Stimulated activated CD8-positive, alpha-beta memory T cell treated with anti-CD3 and anti-CD28 coated beads, Interleukin-15, amount 100 ng/mL, for 24 hours (primary cell): ENCODE measurements at places on chromosomes 7 and 10.

DNA sequence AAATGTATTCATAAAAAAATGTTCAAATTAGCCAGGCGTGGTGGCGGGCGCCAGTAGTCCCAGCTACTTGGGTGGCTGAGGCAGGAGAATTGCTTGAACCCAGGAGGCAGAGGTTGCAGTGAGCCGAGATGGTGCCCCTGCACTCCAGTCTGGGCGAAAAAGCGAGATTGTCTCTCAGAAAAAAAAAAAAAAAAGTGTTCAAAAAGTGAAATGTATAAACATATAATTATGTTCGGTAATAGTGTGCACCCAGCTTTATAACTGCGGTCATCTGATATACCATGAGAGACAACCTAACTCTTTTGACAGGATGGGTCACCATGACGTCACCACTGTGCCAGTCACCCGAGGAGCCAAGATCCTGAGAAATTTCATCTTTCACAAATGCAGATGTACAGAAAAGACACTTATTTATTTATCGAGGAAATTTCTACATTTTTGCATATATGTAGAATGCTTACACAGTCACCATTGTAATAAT is 594 bp upstream of the RP9 start:
- no peak for DNase-seq

- DNase-seq, result no peak
These were observed 41.4 kb upstream of the PNLIPRP3 start for GRCh38 chr10:116385994-116386809.

- DNase-seq, result no peak
These were observed 6.9 kb upstream of the MYOF start for GRCh38 chr10:93488956-93489528.

DNA sequence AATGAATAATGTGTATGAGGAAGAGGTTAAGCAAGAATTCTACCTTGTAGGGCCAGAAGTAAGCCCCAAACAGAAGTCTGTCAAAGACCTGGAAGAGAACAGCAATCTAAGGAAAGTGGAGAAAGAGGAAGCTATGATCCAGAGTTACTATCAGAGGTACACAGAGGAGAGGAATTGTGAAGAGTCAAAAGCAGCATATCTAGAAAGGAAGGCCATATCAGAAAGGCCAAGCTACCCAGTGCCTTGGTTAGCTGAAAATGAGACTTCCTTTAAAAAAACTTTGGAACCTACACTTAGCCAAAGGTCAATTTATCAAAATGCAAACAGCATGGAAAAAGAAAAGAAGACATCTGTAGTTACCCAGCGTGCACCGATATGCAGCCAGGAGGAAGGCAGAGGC is 42.7 kb upstream of the GAD2 start:
- DNase-seq, result no peak

- DNase-seq, result no peak
These were observed 181.1 kb downstream of the PRKG1 start for GRCh38 chr10:51255381-51255780.

- no peak for DNase-seq
These were observed 100.3 kb downstream of the ARL5B start for GRCh38 chr10:18759575-18759974.

DNA sequence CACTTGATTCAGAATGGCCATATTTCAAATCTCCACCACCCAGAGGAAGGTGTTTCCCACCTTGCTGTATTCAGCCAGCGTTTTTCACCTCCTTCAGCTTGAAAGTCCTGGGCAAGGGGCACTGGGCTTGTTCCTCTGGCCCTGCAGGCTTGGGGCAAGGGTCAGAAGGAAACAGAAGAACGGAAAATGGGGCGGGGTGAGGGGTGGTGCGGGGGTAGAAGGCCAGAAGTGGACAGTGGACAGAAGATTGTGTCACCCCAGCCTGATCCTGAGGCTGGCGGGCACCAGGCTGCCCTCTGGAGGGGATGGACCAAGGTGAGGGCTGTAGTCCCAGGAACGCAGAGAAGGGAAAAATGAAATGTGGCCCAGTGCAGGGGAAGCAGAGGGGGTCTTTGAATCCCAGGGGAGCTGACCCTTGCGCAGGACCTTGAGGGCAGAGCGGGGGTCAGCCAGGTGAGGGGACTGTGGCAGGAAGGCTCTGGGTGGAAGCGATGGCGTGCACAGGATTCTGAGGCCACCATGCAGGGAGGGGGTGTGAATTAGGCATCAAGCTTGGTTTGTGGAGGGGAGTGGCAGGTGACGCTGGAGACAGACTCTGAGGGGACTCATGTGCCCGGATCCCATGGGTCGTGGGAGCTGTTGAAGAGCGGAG is 23.0 kb downstream of the TMEM120A start:
- no peak for DNase-seq

DNA sequence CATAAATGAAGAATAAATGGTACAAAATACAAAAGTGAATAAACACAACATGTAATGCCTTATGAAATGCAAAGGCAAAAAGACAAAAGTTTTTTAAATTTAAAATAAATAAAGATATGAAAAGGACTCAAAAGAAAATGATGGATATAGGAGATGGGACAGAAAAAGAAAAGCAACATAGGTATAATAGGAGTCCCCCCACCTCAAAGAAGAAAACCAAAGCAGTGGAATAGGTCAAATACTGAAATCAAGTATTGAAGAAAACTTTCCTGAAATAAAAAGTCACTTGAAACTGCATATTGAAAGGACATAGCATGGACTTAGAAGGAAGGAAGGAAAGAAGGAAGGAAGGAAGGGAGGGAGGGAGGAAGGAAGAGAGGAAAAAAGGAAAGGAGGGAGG is 110.0 kb upstream of the FAM204A start:
- no peak for DNase-seq

DNA sequence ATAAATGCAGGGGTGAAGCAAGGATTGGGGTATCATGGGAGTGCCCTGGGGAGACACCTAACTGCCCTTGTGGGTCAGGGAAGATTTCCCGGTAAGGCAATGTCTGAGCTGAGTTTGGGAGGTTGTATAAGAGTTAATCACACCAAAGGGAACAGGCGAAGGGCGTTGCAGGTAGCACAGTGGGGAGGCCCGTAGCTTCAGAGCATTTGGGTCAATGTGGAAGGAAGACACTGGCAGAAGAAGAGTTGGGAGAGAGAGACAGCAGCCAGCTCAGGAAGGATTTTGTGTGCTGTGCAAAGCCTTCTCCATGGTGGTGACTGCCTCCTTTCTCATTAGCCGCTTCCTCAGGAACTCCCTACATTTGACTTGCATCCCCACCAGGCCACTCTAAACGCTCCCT is 80.8 kb upstream of the LEP start:
- DNase-seq, result no peak

GRCh38 chr7:36667007-36667745 is 57.1 kb downstream of the AOAH start:
- DNase-seq, result no peak

DNA sequence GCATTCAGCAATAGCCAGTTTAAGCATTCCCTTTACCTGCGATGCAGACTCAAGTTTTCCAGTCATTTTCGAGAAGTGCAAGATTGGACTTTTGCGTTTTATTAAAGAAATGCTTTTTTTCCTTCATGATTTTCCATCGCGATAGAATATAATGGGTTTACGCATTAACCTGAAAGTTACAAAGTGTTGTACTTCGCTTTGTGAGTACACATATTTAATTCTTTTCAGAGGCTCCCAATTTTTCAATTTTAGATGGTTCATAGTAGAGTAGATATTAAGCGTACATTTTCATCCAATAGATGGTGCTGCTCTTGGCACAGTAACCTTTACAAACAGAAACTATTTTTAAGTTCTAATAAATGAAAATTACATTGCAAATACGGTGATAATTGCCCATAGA is 1.3 kb downstream of the PTPRZ1 start:
- no peak for DNase-seq

- DNase-seq, result no peak
These were observed 288.0 kb upstream of the SEMA3C start for GRCh38 chr7:81206667-81207360.

GRCh38 chr7:155205368-155206317 is 92.0 kb upstream of the INSIG1 start:
- peak; percentile 67 for DNase-seq

- peak; percentile 18 for DNase-seq
These were observed 56.3 kb upstream of the MDFIC start for GRCh38 chr7:114865564-114865963.

DNA sequence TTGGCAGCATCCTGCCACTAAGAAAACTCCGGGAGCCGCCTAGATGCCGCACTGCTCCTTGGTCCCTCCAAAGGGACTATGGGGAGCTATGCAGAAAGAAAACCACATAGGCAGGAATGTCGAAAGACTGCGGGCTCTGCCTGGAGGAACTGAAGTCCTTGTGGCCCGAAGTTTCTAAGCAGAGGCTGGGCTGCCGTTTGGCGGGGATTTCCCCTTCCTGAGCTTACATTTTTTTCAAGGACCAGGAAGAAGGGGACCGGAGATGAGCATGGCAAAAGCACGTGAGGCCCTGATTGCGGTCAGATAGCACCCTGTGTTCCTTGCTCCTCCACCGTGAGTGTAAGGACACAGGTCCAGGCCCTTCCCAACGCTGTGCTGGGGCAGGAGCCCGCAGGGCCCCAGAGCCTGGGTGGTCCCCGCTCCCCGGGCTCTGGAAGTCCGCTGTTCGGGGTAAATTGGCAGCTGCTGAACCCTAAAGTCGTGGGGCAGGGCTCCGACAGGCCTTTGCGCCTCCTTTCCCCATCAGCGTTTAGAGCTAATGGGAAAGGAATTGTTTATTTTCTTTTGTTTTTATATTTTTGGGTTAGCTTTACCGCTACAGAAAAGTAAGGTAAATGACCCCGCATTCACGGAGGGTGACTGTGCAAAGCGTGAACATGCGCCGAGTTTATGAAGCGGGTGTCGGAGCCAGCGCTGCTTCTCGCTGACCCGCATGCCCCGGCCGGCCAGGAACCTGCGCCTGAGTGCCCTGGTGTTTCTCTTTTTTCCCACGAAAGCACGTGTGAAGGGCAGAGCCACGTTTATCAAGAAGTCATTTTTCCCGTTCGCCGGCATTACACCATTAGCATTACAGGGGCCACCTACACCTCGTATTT is 356.5 kb upstream of the ZNF32 start:
- no peak for DNase-seq

DNA sequence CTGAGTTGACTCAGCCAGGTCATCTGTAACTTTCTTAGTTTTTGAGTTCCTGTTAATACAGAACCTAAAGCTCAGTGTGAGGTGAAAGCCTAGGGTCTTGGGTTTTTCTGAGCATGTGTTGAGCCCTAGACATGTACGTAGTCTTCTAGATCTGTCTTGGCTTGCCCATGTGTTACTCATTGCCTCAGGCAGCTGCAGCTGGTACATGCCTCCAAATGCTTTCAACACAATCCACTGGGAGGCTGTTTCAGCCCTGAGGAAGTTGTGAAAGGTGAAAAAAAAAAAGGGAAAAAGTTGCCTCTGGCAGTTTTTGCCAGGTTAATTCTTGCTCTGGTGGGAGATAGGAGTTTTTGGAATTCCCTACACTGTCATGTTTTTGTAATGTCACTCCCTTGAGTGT is 134.6 kb downstream of the RNF216 start:
- no peak for DNase-seq

DNA sequence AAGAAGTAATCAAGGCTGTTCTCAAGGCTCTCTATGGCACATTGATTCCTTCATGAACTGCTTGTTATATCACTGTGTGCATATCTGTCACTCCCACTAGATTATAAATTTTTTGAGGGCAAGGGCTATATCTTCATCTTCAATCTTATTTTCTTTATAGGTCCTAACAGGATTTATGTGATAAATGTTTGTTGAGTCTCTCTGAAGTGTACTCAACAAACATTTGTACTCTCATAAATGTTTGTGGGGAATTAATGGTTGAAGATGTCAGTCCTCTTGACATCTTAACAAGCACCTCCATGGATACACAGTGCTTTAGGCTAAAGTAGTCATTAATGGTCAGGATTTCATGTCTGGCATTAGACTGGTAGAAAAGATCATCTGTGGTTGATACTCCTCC is 143.2 kb downstream of the RNLS start:
- no peak for DNase-seq

GRCh38 chr7:88363869-88364268 is 57.2 kb upstream of the STEAP4 start:
- no peak for DNase-seq

- DNase-seq, result no peak
These were observed 4.2 kb upstream of the FOXL3 start for GRCh38 chr7:285731-286130.

GRCh38 chr7:32170838-32171237 is 100.6 kb upstream of the PDE1C start:
- no peak for DNase-seq

GRCh38 chr10:17831341-17831740 is 22.2 kb downstream of the MRC1 start:
- no peak for DNase-seq

DNA sequence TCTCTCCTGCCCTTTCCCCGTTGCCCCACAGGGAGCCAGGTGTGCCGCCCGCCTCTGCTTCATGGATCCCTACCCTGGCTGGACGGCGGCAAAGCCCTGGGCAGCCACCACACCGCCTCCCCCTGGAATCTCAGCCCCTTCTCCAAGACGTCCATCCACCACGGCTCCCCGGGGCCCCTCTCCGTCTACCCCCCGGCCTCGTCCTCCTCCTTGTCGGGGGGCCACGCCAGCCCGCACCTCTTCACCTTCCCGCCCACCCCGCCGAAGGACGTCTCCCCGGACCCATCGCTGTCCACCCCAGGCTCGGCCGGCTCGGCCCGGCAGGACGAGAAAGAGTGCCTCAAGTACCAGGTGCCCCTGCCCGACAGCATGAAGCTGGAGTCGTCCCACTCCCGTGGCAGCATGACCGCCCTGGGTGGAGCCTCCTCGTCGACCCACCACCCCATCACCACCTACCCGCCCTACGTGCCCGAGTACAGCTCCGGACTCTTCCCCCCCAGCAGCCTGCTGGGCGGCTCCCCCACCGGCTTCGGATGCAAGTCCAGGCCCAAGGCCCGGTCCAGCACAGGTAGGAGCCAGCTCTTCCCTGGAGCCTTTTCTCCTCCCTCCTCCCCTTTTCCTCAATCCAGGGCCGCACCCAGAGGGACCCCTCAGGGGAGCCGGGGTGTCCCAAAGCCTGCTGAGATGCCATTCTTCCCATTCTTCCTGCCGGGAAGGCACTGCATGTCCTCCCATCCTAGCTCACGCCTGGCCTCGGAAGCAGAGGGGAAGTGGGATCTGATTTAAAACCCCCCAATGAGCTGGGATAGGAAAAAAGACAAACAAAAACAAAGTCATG is 4.0 kb downstream of the GATA3 start:
- no peak for DNase-seq

GRCh38 chr7:2662273-2663120 is 25.5 kb upstream of the AMZ1 start:
- no peak for DNase-seq

- DNase-seq, result no peak
These were observed 3.8 kb downstream of the WDR91 start for GRCh38 chr7:135207406-135208101.
